ENCODE measurements at places on chromosomes 3 and 15.

DNA sequence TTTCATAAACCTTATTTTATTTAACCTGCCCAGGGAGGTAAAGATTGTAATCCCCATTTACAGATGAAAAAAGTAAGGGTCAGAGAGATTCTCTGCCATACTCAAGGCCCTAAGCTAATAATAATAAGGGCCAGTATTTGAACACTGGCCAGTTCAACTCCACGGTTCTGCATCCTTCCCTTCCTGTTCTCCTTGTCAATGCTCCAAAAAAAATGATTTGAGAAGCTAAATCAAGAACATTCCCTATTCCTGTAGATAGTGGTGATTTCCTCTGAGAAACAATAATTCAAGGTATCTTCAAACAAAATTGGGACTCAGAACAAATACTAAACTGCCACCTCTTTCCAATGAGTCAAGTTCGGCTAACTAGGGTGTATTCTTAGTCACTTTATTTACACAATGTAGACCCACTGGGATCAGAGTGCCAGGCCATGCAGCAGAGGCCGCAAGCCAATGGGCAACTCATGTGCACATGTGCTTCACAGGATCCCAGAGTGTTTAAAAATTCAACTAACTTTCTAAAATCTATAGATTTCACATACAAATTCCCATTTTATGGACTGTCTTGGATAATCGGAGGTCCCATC is 459.6 kb upstream of the WNT5A start:
- no peak for DNase-seq

GRCh38 chr15:52288051-52288942 is 7.3 kb downstream of the MYO5C start:
- DNase-seq = peak; percentile 93

DNA sequence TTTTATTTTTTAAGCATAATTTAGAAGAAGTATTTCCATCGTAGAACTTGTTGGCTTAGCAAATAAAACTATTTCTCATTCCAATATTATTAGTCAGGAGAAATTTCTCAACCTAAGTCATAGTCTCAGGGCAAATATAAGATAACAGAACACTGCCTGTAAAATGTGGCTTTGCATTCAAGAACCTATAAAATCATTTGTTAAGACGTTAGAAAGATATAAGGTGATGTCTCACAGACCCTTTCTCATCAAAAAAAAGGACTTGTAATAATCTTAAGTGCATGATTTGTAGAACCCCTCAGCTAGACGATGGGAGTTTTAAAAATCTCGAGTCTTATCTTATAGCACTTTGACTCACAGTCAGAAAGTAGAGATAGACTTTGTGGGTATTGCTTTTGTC is 314.7 kb upstream of the CFAP20DC start:
- peak; percentile 76 for DNase-seq

GRCh38 chr3:162295323-162295983 is 798.8 kb downstream of the OTOL1 start:
- DNase-seq = peak; percentile 97

DNA sequence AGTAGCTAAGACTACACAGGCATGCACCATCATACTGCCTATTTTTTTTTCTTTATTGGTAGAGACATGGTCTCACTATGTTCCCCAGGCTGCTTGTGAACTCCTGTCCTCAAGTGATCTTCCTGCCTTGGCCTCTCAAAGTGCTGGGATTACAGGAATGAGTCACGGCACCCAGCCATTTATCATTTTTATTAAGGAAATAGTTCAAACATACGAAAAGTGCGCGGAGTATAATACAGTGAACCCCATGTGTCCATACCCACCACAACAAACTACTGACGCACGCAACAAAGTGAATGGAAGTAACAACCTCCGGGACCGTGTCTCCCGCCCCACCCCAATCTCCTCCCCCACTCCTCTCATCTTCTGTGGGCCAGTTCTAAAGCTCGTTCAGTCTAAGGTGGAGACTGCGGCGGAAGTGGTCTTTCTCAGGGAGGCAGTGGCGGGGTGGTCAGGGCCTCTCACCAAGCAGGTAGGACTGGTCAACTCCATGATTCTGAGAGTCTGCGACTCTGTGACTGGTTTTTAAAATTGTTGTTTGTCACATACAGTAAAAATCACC is 42.1 kb downstream of the DNAJB8 start:
- peak; percentile 49 for DNase-seq

GRCh38 chr3:118406562-118406961 is 628.1 kb downstream of the IGSF11 start:
- DNase-seq = no peak

- DNase-seq = peak; percentile 15
Observed at GRCh38 chr3:190192087-190192486, 71.4 kb upstream of the P3H2 start.

GRCh38 chr3:63015614-63016309 is 140.5 kb upstream of the CADPS start:
- DNase-seq = no peak

DNA sequence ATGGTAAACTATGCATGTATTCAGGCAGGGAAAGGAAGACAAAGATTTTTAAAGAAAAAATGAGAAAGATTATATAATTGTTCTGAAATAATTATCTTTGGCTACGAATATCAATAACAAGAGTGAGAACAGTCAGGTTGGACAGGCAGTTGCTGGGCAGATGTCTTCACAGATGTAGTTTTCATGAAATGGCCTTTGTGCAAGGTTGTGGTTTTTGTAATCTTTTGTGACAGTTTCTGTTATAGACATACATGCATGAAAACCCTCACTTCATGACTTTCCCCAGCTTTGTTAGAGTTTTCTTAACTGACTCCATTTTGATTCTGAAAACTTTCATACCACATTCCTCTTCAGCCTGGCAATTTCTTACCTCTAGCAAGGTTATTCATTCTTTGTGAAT is 34.9 kb upstream of the SLC25A36 start:
- DNase-seq = no peak

DNA sequence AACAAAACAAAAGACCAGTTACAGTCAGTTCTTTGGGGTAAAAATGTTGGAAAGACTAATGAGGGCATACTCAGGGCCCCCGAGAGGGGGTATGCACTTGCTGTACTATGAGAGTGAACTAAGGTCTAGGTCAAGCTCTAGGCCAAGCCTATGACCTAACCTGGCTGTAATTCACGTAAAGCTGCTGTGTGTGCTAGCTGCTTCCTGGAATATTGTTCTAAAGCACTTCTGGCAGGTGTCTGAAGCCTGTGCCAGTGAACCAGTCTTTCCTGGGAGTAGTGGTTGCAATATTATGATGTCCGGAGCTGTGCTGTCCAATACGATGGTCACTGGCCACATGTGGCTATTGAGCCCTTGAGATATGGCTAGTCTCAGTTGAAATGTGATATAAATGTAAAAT is 13.1 kb upstream of the CX3CR1 start:
- DNase-seq = no peak

DNA sequence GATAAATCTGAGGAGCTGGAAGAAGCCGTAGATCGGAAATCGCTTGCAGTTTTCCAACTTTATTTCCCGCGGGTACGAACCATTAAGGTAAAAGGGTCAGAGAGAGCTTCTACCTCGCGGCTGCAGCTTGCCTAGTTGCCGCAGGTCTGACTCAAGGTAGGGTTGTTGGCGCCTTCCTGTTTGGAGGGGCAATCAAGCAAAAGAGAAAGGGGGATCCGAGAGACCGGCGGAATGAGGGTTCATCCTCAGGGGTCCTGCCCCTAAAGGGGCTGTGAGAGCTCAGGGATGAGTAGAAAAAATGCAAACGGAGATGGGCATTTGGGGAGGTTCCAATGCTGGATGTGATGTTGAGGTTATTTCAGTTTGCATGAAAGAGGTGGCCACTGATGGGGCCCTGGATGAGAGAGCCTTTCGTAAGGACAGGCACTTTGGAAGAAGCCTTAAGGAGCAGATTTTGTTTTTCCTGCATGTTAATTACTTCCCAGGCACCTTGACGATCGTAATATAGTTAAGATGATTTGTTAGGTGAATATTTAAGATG is 265.4 kb downstream of the CGGBP1 start:
- DNase-seq = no peak

DNA sequence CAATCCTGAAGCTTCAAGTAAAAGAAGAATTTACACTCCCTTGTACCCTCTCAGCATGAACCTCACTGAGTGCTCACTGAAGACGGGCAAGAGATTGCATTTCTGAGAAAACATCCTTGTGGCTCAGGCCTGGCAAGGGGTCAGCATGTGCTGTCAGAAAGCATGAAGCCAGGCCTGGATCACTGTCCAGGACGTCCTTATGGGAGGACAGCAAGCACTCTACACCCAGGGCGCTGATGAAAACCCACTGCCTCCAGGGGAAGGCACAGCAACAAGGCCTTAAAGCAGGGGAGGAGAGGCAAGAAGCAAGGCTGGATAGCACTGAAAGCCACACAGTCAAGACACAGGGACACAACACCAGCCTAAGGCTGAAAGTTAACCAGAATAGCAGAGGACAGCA is 315.4 kb downstream of the OCA2 start:
- no peak for DNase-seq

Measured in PC-3 (cell line).